ENCODE measurements at places on chromosomes 2 and 18. TPM values are rescaled to one million over a fixed set of nuclear protein-coding genes. Genes with fewer than 3 reads are reported as not detected.

DNA sequence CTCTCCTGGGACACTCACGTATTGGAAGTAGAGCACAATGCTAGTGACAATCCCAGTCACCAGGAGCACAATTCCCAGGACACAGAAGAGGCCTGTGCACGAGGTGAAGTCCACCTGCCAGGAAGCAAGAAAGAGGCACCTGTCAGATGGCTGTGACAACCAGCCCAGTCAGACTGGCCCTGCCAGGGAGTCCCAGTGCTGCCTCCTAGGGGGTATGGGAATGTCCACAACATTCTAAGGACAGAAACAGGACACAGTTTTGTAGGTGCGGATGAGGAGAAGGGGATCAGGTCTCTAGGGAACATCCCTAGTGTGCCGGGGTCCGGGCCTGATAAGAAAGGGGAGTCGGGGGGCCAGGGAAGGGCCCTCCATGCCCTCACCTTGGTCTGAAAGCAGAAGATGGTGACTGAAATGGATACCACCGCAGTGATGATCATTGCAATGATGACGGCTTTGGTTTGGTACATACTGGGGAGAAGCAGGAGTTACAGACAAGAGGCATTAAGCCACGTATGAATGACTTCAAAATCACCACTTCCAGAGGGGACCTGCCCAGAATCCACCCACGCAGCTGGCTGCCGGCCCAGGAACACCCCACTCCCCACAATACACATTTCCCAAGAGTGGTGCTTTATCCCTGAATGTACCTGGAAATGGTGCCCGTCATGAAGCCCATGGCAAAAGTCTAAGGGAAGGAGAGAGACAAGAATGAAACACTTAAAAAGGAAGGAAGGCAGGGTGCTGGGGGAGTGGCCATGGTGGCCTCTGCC, 6.9 kb downstream of the PNKD start:
- no peak for DNase-seq

GRCh38 chr18:72935744-72936143, 68.0 kb upstream of the NETO1 start:
- no peak for DNase-seq

- no peak for DNase-seq
Observed at GRCh38 chr2:182545420-182546167, 118.8 kb upstream of the PDE1A start.

DNA sequence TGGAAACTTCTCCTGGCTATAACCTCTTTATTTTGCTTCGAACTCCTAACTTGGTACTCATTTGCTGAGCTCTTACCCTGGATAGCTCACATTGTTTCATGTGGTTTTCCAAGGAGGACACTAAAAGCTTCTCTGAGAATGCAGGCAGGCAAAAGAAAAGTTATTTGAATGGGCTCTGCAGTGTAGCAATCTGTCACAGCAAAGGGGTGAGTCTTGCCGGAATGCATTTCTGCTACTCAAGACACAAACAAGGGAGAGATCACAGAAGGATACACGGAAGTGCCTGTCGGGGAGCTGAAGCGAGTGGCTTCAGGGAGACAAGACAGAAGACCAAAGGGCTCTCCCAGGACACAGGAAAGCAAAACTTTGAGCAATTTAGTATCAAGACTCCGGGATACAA, 265.4 kb downstream of the SS18 start:
- no peak for DNase-seq

Gene ADD2
- total RNA-seq = not detected

Measured in fibroblast of villous mesenchyme (primary cell).